ENCODE measurements at places on chromosomes 5 and 9. TPM values are rescaled to one million over a fixed set of nuclear protein-coding genes. Genes with fewer than 3 reads are reported as not detected.

DNA sequence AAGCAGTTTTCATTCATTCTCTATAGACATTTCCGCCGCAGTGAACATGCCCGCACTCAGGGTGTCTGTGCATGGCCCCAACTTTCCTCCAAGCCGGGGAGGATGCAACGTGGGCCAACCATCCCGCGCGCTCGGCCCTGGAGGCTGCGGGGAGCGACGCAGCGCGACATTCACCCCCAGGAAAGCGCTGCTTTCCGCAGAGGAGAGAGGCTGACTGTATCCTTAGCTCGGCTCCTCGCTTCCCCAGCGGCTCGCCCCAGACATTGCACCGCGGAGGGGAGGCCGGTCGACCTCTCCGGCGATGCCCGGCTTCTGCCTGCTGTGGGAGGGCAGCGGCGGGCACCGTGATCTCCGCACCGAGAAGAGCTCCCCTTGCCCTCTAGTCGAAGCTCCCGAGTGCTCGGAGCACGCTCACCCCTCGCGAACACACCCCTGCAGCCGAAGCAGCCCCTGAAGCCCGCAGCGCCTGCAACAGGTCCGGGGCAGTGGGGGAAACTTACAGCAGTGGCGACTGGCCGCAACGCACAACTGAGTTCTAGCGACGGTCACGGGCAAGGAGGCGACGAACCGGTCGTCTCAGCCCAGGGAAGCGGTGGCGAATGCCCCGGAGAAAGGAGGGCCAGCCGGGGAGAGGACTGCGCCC is 600 bp downstream of the ENC1 start:
- DNase-seq, result no peak

Gene FBP1
- total RNA-seq, result 6.9 TPM

DNA sequence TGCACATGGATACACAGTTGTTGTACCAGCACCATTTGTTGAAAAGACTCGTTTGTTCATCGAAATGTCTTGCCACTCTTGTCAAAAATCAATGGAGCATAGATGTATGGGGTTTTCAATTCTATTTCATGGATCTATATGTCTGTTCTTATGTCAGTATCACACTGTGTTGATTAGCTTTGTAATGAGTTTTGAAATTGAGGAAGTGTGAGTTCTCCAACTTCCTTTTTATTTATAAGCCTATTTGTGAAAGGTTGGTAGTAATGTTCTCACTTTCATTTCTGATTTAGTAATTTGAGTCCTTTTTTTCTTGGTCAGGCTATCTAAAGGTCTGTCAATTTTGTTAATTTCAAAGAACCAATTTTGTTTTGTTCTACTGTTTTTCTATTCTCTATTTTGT is 26.1 kb downstream of the ZNF510 start:
- DNase-seq, result no peak

- DNase-seq, result no peak
Observed at GRCh38 chr5:157247267-157247666, 18.7 kb upstream of the CYFIP2 start.

DNA sequence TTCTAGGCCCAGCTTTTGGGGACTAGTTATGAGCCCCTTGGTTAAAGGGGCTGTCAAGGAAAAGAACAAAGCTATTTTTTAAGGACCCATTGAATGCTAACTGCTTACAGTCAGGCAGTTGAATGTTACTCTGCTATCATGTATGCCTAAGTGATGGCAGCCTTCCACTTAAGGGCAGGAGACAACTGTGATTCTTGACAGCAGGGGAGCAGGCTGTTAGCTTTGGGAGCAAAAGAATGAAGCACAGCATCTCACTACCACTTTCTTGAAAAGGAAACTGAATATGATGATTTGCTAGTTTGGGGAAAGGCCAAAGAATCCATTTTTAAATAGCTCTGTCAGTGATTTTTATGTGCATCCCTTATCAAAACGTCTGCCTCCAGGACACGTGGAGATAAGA is 221.6 kb downstream of the SH3GL2 start:
- DNase-seq, result no peak

- DNase-seq, result no peak
Observed at GRCh38 chr5:67193439-67193807, 3.2 kb downstream of the CD180 start.

Gene GADD45G
- 17.3 TPM for total RNA-seq

GRCh38 chr5:93587597-93588351 is 4.8 kb downstream of the NR2F1 start:
- no peak for DNase-seq

DNA sequence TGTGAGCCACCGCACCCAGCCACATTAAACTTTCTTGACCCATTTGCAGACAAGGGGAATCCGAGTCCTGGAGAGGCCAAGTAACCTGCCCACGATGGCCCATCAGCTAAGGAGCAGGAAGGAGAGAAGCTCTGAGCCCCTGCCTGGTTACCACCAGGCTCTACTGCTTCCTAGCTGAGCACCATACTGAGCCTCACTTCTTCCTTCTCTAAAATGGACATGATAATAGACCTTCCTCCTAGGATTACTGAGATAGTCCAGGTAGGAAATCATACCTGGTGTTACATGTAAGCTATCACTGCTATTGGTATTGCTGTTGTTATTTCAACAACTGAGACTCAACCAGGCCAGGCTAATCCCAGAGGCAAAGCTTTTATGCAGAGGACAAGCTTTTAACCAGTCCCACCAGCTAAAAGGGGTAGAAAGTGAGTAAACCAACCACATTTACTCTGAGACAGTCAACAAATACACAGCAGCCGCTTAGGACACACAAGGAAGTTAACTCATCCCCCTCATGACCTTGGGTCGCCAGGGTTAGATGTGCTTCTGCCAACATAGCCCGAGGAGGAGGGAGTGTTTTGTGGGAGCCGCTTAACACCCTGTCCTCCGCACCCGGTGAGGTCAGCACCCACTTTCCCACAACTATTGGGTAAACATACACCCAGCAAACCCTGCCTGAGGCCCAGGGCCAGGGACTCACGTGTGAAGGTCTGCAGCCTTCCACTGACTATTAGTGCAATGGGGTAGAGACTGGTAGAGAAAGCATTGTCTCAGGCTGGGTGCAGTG is 20.6 kb upstream of the PTGES start:
- DNase-seq, result no peak

DNA sequence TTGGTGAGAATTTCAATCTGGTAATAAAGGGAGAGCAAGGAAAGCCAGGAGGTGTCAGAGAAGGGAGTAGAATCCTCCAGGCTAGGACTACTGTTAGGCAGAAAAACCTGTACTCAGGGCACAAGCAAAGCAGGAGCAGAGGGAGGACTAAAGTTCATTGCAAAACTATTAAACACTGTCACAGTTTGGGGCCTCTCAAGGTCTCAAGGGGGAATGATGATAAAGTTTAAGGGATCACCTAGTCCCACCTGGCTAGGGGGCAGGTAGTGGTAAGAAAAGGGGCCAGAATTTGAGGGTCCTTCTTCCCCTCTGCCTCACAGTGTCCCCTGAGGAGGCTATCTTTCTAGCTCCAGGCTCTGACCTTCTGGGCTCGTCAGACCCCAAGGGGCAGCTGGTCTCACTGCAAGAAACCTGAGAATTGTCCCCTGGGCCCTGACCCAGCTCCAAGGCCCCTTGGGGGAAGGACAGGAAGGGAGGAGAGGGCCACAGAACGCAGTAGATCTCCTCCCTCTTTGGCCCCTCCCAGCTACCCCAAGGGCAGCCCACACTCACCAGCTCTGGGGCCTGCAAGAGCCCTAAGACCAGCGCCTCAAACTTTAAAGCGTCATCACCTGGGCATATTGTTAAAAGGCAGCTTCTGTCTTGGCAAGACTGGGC is 974 bp downstream of the CCDC69 start:
- DNase-seq, result no peak

- DNase-seq, result no peak
Observed at GRCh38 chr5:20215257-20215656, 227.3 kb upstream of the CDH18 start.

Gene RNF180
- total RNA-seq, result 7.6 TPM

DNA sequence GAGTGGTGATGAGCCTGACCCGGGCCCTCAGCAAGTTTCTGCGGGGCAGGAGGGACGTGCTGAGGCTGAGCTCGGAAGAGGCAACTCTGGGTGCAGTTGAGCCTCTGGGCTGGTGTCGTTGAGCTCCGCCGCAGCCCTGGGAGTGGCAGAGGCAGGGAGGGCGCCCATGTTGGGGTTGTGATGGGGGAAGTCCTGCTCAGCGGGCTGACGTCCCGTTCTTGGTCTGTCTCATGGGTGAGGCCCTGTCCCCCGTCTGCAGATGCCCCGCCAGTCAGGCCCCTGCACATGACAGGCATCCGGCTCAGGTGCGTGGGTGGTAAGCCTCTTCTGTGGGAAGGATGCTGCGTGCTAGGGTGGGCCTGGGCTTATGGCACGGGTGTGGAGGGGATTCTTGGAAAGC is 64.3 kb downstream of the RXRA start:
- no peak for DNase-seq

GRCh38 chr9:88818495-88819201 is 172.6 kb upstream of the S1PR3 start:
- DNase-seq, result no peak

Gene VCAN
- total RNA-seq, result 144 TPM

Gene MCTP1
- total RNA-seq, result 31.6 TPM

GRCh38 chr5:95953021-95953702 is 8.5 kb downstream of the ELL2 start:
- no peak for DNase-seq

DNA sequence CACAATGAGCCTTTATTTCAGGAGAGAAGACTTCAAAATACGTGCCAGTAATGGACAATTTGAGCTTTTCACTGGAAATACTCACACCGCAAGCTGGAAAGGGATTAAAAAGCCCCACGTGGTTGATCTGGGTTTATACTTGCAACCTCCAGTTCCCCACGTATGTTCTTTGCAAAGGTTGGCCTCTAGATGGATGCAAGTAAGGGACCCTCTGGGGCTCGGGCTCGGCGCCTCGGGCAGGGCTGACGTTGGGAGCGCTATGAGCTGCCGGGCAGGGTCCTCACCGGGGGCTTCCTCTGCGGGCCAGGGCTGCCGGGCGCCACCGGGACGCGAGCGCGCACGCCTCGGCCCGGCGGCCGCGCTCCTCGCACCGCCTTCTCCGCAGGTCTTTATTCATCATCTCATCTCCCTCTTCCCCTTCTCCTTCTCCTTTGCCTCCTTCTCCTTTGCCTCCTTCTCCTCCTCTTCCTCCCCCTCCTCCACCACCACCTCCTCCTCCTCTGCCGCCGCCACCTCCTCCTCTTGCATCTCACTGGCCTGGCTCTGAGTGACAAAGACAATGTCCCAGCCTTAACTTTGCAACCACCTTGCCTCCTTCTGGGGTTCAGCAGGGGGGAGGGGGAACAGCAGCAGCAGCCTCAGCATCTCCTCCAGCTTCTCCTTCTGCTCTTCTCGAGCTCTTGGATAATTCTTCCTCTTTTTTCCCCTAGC is 701 bp upstream of the ZNF462 start:
- no peak for DNase-seq

Gene SCGB3A2
- total RNA-seq, result not detected

Gene GABRA6
- total RNA-seq, result not detected

- no peak for DNase-seq
Observed at GRCh38 chr9:91151718-91152095, 210.0 kb downstream of the AUH start.

- DNase-seq, result no peak
Observed at GRCh38 chr5:95900383-95900958, 61.2 kb downstream of the ELL2 start.

DNA sequence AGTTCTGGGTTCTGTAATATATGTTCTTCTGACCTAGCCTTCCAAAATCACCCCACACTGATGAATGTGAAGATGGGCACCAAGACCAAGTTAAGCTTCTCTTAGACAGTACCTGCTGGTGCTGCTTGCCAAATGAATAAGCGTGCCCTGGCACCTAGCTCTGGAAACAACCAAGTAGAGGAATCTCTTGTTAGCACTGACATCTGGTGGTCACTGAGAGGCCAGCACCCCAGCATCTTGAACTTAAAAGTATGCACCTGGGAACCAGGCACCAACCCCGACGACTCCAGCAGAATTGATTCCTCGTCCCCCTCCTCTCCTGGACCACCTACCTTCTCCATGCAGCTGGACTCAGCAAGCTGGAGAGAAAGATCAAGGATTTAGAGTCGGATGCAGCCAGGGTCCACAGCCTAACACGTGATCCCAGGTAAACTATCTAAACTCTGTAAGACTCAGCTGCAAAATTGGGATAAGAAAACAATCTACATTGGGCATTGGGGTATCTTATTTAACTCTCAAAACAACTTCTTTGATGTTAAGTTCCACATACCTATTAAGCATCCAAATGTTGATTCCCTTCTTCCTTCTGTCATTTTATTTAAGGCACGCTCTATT is 89.8 kb downstream of the SLC1A3 start:
- no peak for DNase-seq

DNA sequence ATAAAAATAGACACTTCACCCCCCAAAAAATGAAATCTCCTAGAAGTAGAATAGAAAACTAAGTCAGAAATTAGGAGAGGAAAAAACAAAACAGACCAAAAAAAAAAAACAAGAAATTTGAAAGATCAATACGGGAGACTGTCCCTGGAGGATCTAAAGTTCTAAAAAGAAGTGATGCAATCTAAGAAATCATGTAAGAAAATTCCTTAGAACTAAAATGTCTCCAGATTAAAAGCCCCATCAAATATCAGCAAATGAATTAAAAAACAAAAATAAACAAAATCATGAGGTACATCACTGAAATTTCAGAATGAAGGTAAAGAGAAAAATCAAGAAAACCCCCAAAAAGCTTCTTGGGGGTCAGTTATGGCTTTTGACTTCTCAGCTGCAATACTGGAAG is 13.5 kb downstream of the FNIP1 start:
- no peak for DNase-seq

DNA sequence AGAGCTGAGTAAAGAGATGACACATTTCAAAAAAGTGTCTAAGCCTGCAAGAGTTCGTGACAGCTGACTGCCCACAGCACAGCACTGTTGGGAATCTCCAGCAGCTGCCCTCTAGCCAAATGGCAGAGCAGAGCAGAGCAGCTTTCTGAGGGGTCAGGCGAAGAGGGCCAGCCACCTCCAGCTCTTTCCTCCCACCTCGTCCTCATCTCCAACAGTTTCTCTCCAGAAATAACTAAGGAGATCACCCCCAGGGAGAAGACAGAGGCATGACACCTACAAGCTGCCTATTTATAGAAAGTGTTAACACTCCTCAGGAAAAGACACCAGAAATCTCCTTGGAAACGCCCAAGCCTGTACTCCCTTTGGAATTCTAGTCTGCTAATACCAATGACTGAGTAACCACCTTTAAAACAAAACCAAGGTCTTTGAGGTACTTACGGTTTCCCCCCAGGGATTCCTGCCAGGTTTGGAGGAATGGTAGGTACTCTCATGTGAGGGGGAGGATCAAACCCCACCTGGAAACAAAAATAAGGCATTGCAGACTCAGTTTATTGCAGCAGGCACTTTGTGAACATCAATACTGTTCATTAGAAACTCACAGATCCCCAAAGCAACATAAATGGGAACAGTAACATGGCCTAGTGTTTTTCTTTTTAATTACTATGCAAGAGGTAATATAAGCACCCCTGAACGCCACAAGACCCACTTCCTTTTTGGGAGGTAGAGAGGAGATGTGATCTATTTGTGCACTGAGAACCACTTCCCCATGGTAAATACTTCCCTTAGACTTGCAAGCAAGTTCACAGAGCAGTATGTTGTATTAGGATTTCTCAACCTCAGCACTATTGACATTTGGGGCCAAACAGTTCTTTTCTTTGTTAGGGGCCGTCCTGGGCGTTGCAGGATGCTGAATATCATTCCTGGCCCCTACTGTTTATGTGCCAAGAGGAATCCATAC is 79.3 kb downstream of the TLE1 start:
- no peak for DNase-seq
